ENCODE measurements at places on chromosomes 3 and 15.

GRCh38 chr3:125443923-125444322, 68.8 kb upstream of the ZNF148 start:
- DNase-seq, result no peak

- no peak for DNase-seq
These were observed 25.7 kb downstream of the ZMAT3 start for GRCh38 chr3:179045719-179046402.

DNA sequence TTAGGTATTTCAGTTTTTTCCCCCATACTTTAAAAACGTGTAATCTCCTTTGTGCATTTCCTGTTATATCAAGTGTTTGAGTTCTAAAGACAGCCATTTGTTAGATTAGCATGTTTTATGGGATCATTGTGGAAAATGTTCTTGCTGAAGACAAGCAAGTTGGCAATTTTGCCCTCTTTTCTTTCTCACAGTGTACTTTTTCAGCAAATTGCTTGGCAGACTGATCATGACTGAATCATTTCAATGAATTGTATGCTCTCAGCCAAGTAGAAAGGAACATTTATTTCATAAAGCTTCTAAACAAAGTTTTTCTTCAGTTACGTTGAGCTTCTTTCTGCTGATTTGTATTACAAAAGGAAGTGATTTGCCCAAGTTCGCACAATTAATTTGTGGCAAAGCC, 51.6 kb downstream of the ATG7 start:
- DNase-seq, result no peak

- DNase-seq, result no peak
These were observed 615.2 kb upstream of the NR2F2 start for GRCh38 chr15:95715116-95715903.

- no peak for DNase-seq
These were observed 88.6 kb downstream of the KLF13 start for GRCh38 chr15:31415201-31415600.

GRCh38 chr3:18338827-18339514, 86.2 kb downstream of the SATB1 start:
- no peak for DNase-seq

DNA sequence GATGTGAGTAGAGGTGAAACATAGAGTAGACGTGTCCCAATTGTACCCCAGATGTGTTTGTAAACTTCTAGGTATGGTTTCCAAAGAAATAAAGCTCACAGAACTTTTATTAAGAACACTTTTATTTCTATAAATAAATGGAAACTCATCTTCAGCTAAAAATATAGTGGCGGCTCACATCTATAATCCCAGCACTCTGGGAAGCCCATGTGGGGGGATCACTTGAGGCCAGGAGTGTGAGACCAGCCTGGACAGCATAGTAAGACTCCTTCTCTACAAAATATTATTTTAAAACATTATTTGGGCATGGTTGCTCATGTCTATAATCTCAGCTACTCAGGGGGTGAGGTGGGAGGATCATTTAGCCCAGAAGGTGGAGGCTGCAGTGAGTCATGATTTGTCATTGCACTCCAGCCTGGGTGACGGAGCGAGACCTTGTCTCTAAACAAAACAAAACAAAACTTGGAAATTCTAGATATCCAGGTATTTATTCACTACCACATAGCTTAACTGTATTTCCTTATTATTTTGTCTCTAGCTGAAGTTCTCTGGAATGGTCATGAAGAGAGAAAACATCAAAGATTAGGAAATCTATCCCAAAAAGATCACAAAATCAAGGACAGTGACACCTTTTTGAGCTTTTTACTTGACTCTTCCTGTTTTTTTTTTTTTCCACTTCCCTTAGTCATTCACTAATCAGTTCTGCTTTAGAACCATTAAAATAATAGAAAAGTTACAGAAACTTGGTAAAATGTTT, 258.1 kb downstream of the TIGIT start:
- no peak for DNase-seq

DNA sequence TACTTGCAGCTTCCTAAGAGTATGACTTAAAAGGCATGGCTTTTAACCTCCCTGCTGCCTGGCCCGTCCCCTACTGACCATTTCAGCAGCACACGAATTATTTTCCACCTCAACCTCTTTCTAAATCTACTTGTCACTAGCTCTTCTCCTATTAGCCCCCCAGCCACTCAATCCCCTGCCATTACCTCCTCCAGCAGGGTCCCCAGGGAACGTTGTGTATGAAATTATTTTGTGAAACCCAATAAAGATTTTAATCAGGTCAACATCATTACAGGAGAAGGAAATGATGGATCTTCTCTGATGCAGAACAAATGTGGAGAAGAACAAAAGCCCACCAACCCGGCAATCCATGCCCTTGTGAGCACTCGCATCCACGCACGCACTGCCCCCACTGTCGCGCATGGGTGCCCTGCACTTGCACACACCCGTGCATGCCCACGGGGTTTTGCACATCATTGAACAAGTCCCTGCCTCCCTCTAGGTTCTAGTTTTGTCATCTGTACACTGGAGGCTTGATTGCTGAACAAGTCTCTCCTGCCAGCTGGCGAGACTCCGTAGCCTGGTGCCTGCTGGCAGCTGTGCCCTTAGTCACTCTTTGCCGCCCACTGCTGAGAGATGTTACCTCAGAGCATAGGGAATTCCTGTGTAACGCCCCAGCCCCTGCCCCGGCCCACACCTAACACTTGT, 51.6 kb downstream of the LINGO1 start:
- no peak for DNase-seq
